Activated T-cell treated with anti-CD3 and anti-CD28 coated beads for 24 hours (primary cell): ENCODE measurements at places on chromosomes 3 and 15.

DNA sequence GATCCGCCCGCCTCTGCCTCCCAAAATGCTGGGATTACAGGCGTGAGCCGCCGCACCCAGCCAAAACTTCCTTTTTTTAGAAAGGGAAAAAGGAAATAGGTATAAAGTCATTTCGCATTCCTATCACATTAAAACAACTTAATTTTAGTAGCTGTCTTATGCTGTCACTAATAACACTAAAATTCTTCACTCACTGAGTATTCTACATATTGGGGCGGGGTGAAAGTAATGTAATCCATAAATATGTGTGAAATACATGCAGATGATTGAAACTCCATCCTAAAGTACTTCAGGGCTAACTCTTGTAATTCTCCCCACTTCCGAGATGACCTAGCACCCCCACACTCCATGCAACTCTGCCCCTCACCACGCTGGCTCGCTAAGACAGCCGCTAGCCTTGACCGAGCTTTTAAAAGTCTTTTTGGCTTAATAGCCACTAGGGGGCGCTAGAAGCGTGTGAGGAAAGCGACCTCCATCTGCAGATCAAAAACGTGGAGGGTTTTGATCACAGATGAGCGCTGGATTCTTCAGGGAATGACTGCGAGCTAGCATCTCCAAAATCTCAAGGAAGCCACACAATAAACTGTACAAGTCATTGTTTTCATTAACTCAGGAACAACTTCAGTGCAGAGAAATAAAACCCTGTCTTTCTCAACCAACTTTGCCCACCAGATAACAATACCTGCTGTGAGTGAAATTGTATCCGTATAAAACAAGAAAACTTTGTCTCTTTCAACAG lies 129.3 kb upstream of the IGF1R start:
- peak; percentile 17 for DNase-seq

- no peak for DNase-seq
Measured at GRCh38 chr3:55724821-55725220, 237.7 kb upstream of the WNT5A start.

- DNase-seq = no peak
Measured at GRCh38 chr3:150278843-150279381, 129.2 kb upstream of the TSC22D2 start.

- DNase-seq = no peak
Measured at GRCh38 chr15:72220687-72221086, 10.3 kb downstream of the PKM start.

GRCh38 chr3:27657871-27658270 lies 64.3 kb downstream of the EOMES start:
- DNase-seq = no peak

DNA sequence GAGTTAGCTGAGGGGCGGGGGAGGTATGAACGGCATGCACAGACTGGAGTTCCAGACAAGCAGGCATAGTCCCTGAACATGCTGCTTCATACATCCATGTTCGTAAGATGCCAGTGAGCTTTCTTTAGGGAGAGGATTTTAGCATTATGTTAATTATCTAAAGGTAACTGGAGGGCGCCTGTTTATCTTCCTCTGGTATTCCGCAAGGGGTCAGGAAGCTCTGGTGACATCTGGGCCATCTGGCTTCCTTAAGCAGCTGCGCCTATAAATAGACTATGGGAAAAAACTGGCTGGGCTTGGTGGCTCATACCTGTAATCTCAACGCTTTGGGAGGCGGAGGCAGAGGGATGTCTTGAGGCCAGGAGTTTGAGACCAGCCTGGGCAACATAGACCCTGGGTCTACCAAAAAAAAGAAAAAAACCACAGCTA lies 1.5 kb upstream of the FBXO22 start:
- DNase-seq = no peak

DNA sequence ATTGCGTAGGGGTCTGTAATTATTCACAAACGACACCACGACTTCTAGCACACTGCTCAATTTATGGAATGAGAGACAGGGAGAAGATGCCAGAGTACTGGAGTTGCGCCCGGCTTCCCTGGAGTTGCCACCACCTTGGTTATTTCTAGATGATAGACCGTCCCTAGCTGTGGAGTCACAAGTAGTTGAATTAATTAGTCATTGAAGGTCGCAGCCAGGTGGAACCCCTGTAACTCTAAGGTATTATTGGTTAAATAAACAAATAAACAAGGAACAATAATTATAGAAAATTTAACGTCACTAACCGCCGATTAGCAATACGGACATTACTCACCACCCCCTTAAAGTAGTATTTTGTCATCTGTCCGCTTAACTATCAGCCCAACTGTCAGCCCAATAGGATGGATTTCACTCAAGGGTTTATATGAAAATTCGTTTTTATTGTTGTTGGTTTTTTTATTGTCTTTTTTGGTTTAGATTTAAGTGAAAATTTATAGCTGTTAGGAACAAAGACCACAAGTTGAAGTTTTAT lies 911 bp upstream of the AZI2 start:
- no peak for DNase-seq

- DNase-seq = no peak
Measured at GRCh38 chr15:64895285-64896065, 16.2 kb upstream of the ANKDD1A start.

DNA sequence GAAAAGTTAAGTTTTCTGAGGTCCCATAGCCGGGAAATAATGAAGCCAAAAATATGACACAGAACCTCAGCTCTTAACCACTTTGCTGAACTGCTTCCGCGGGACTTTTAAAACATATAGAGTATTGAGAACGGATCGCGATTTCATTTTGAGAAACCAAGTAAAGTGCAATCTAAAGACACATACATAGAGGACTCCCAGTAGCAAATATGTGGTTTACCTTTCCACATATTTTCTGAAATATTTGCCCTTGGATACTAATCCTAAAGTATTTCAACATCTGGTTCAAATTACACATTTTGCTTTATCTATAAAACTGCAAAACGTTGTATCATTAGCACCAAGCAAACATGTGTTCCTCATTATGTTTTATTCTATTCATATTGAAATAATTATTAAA lies 776.5 kb downstream of the ROBO2 start:
- DNase-seq = no peak

DNA sequence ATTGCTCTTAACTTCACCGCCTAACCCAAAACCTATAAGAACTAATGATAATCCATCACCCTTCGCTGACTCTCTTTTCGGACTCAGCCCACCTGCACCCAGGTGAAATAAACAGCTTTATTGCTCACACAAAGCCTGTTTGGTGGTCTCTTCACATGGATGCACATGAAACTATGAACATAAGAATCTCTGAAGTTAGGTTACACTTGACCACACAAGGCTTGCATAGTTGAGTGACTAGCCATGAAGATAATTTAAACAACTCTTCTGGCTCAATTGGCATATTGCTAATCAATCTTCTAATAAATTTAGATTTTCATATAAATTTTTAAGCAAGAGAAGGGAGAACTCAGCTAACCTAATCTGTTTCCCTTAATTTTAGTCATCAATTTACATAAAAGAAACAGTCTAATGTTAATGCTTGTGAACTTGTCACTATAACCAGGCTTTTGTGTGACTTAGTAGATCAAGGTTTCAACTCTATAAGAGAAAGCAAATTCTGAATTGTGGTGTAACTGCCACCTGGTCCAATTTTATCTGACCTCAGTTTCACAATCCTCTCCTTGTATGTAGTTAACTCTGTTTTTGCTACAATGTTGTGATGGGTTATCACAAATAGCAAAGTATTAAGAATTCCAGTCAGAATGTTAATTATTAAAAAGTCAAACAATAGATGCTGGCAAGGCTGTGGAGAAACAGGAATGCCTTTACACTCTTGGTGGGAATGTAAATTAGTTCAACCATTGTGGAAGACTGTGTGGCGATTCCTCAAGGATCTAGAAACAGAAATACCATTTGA lies 82.0 kb downstream of the HHLA2 start:
- no peak for DNase-seq

- no peak for DNase-seq
Measured at GRCh38 chr3:68878322-68878721, 54.0 kb downstream of the TAFA4 start.

DNA sequence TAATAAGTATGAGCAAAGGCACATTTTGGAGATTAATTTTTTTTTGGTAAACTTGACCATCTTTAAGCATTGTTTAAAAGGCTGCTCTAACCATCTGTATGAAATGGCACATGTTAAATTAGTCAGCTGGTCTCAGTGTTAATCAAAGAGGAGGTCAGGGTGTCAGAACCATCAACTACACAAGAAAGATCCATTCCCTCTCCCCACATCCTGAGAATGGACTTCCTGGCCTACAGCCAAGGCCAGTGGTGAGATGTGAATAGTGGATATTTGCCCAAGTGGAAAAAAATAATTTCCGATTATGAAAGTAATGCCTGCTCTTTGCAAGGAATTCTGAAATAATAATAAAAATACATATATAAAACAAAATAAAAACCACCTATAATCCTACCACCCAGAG lies 641.7 kb downstream of the NR2F2 start:
- no peak for DNase-seq

GRCh38 chr3:90145094-90145860 lies 1037.9 kb downstream of the EPHA3 start:
- DNase-seq = no peak

DNA sequence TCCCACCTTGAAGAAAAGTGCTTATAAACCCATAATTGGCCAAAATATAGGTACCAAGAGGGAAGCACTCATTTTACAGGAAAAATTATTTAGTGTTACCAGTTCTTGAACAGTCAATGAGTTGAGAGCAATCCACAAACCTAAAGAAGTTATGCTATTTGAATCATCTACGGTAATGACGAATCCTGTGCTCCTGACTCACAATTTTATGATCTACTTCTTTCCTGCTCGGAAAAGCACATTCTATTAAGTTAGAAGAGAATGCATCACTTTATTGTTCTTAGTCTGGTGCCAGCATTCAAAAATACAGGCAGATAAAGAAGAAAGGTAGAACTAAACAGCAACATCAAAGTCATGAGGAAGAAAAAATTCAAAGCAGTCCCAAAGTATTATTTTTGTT lies 33.2 kb downstream of the CHRM5 start:
- no peak for DNase-seq

DNA sequence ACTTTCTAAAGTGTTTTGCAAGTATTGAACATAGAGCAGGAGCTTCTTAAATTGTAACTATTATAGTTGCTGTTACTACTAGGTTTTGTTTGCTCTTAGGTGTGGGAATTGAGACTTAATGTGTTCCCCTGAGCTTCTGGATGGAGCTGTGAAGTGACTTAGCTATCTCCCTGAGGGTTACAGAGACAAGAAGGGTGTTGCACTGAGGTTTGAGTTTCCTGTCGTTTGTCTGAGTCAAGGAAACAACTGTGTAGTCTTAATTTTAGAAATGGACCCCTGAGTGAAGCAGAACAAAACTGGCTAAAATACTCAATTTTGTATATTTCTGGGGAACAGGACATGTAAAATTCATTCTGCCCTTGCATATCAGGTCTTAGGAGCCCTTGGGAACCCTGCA lies 20.4 kb downstream of the TTC21A start:
- DNase-seq = no peak

DNA sequence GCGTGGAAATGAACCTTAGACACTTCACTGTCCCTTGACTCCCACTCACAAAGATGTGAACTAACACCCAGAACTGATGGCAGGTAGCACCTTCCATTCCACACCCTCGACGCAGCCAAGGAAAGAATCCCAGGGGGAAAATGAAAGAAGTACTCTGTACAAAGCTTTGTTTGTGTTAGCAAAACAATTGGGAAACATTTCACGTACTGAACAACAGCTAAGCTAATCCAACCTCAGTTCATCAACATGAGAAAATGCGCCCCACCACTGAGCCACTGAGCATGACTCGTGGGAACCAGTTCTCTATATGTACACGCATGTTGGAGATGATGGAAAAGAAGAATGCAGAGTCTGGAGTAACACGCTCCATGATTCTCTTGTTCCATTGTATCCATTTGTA lies 32.0 kb downstream of the CORO2B start:
- no peak for DNase-seq

GRCh38 chr3:168939651-168940238 lies 723.8 kb downstream of the MECOM start:
- no peak for DNase-seq

DNA sequence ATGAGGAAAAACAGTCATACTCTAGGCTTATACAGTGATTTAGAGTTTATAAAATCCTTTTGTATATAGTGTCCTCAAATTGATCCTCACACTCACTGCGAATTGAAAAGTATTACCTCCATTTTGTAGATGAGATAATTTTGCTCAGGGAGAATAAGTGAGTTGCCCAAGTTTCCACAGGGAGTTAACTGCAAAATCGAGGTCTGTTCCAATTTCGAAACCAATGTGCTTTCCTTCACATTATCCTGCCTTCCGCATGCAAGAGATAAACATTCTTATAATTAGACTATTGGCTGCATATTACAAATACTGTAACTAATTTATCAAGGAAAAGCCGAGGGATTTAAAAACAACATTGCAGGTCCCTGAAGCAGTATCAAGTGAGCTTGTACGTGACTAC lies 667.0 kb downstream of the SQOR start:
- DNase-seq = no peak
